Fibroblast of the aortic adventitia (primary cell): ENCODE measurements at places on chromosomes 12 and 14.

- no peak for DNase-seq
These were observed 27.4 kb upstream of the BTBD6 start for GRCh38 chr14:105220699-105221597.

DNA sequence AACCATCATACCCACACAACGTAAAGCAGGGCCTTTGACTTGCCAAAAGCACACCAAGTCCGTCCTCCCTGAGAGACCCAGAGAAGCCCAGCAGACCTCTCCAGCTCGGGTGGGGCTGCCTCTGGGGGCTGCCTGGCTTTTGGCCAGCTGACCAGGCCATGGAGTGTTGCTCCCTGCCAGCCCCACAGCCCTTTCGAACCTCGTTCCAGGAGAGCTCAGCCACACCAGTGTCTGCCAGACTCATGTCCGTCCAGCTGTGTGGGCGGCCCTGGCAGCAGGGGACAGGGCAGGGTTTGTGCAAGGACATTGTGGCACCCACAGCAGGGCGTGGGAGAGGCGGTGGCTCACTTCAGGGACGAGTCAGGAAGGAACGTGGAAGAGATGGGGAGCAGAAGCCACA lies 22.6 kb upstream of the IRF2BPL start:
- DNase-seq = peak; percentile 40

GRCh38 chr14:69459122-69459521 lies 25.4 kb upstream of the PLEKHD1 start:
- DNase-seq = no peak

GRCh38 chr12:6123258-6123657 lies 1.2 kb downstream of the VWF start:
- no peak for DNase-seq

GRCh38 chr12:40142001-40142744 lies 36.3 kb upstream of the SLC2A13 start:
- no peak for DNase-seq

- DNase-seq = peak; percentile 93
These were observed 69.2 kb upstream of the ETV6 start for GRCh38 chr12:11580125-11580751.

- DNase-seq = no peak
These were observed 168.7 kb upstream of the SSTR1 start for GRCh38 chr14:38038986-38039385.

DNA sequence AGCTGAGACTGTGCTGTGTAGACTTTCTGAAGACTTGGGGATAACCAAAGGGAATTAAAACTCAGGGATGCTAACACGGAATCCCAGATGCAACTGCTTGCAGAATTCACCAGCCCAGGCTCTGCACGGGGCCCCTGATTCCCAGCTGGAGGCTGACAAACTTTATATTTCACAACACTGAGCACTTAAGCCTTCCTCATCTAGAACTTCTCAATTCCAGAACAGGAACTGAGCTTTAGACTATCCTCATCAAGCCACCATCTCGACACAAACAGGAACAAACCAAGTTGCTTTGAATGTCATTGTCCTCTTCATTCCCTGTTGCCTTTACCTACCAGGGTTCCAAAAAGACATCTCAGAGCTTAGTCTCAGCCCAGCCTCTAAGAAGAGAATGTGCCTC lies 22.2 kb downstream of the CCDC63 start:
- no peak for DNase-seq

- DNase-seq = no peak
These were observed 68.0 kb downstream of the DIP2B start for GRCh38 chr12:50572760-50573159.

DNA sequence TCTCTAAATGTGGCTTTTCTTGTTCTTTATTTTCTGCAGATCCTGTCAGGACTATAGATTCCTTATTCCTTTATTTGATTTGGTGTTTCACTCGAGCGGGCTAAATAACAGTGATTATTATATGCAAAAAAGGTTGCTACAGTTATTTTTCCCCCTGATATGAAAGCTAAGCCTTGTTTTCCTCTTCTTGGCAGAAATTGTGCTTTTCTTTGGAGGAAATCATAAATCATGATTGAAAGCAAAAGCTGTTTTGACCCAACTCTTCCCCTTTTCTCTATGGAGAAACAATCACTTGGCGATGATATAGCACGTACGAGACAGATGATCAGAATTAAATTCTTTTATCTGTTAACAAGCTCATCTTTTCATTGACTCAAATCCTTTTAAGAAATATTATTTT lies 31.4 kb downstream of the PPFIBP1 start:
- peak; percentile 45 for DNase-seq

DNA sequence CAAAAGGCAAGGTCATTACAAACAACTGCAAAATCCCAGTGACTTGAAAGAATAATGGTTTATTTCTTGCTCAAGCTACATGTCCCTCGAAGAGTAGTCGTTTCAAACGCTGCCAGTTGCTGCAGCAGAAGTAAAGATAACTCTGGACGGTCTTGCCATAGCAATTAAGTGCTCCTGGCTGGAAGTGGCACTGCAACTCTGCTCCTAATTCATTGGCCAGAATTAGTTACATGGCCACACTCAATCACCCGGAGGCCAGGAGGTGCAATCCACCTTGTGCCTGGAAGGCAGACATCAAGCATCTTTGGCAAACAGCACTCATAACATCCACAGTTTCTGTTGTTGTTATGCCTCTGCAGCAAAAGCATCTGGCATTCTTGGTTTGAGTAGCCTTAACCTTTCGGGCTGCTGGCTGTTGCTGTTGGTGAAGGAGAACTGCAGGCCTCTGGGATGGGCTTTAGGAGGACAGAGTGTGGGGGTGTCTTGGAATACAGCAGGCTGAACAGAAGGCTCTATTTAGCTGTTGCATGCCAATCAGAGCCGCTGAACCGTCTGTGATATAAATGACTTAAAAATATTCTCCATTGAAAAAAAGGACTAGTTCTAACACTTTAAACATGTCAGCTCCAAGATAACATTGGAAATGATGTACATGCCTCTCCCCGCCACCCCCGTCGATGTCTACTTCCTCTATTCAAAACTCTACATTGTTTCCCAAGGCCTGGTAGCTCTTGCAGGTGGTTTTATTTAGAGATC lies 123.5 kb upstream of the DYRK2 start:
- no peak for DNase-seq

DNA sequence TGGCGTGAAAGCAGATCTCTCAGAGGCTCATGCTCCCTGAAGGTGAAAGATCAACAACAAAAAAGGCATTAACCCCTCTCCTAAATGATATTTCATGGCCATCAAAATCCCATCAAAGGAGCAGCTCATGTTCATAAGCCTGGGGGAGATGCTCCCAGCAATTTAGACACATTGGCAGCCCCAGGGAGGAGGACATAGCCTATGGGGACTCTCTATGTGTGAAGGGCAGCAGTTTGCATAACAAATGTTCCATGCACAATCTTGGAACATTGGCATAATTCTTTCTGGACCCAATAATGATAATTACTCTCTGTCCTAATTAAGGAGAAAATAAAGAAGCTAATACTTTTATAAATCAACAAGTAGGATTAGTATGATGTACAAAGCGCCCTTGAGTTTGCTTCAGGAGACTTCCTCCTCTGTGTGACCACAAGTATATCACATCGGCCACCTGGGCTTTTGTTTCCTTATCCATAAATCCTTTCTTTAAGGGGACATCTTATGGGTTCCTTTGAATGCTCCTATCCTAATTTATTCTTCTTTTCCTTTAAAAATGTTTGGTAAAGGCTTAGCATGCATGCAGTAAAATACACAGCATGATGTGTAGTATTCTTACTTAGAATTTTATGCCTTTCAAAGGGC lies 161.9 kb upstream of the PLEKHG7 start:
- DNase-seq = no peak

DNA sequence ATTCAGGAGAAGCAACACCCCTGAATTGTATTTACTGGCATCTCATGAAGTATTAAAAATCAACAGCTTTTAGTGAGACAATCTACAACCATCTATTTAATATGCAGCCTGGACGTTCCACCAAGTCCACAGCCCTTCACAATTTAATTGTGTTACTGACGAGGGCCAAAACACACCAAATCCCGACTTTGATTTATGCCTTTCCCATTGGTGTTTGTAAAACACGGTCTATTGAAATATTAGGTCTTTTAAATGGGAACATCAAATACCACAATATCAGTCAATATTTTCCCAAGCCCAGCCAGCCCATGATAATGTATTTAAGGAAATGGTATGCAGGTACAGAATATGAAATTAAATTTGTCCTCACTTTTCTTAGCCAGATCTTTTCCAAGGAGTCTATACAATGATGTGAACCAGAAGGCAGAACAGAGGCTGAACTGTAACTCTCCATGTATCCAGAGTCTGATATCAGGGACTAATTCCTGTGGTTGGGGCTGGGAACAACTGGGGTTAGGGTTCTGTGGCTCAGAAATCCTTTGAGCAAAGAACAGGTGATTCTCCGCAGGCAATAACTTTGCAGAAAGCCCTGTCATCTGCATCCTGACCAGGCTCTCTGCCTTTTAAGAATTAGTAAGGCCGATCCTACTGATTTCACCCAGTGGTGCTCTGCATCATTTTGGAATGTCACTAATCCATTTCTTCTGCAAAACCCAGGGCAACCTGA lies 179.3 kb upstream of the GZMB start:
- no peak for DNase-seq
